ENCODE measurements at places on chromosomes 5 and 9. TPM values are rescaled to one million over a fixed set of nuclear protein-coding genes. Genes with fewer than 3 reads are reported as not detected.

The PFN3 gene
- total RNA-seq: not detected

GRCh38 chr5:143124593-143124992 is 278.9 kb downstream of the NR3C1 start:
- peaks cover 4% of the 10 kb centered on the region for H3K4me1 ChIP-seq
- no peak overlapping the region for H3K27ac ChIP-seq
- no peaks in the 10 kb centered on the region for H3K36me3 ChIP-seq
- H3K27me3 ChIP-seq: no peaks in the 10 kb centered on the region
- DNase-seq: no peak

The AGXT2 gene
- total RNA-seq: not detected

The GTF3C5 gene
- total RNA-seq: 65.1 TPM

DNA sequence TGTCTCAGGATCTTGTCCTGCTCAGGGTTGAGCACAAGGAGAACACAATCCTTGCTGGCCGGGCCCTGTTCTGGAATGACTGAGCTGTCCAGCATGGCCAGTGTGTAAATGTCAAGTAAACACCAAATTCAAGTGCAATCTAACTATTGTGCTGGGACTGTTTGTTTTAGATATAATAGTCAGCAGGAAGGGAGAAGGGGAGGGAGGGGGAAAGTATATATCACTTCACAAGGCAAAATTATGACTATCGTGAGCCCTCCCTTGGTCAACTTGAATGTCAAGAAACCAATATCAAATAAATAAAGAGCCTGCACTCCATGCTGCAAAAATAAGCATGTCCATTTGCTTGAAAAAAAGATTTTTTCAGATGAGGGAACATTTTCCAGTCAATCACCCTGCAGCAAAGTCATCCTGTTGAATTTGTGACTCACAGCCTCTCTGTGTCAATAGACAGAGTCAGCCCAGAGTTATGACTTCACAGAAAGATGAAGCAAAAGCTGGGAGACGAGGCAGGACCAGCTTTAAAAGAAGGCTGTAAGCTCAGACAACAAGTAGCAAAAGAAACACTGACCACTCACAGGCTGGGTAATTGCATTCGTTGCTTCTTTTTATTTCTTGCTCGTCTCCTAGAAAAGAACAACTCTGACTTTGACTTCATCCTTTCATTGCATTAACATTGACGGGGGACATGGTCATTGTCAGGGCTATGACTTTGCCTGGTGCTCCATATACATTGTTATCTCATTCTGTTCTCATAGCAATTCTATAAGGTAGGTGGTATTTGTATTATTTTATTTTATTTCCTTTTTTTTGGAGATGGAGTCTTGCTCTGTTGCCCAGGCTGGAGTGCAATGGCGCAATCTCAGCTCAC is 15.3 kb upstream of the KLF4 start:
- no peaks in the 10 kb centered on the region for H3K36me3 ChIP-seq
- H3K27me3 ChIP-seq: no peaks in the 10 kb centered on the region
- peaks cover 14% of the 10 kb centered on the region for H3K4me1 ChIP-seq
- no peak for DNase-seq
- peak overlapping the region; percentile 22 for H3K4me3 ChIP-seq
- H3K27ac ChIP-seq: peak overlapping the region; percentile 93

- no peaks in the 10 kb centered on the region for H3K27me3 ChIP-seq
- H3K27ac ChIP-seq: no peak overlapping the region
- no peaks in the 10 kb centered on the region for H3K4me1 ChIP-seq
- no peaks in the 10 kb centered on the region for H3K36me3 ChIP-seq
- no peak for DNase-seq
These were observed 109.0 kb upstream of the PLPPR1 start for GRCh38 chr9:100919506-100919905.

DNA sequence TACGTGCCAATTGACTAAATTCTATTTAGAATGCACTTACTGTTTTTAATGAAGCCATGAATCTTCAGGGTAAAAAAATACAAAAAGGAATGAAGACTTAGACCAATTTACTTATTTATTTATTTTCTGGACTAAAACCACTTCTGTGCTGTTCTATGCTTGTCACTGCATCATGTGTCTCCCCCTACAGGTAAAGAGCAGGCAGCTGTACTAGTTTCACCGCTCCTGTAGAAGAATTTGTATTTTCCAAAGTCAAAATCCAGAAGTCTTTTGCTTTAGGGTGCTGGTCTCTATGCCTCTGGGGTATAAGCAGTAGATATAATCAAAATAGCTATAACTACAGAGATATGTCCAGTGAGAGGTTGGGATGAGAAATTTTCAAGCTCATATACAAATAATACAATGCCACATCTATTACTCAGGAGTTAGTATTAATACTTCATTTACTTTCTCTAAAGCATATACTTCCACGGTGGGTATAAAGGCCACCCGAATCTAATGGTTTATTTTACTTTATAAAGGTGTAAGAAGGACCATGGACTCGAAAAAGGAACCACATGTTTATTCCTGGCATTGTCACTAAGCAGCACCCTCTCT is 591.5 kb downstream of the RAB3C start:
- H3K27ac ChIP-seq: no peak overlapping the region
- H3K36me3 ChIP-seq: peaks cover 9% of the 10 kb centered on the region
- no peak for DNase-seq
- H3K27me3 ChIP-seq: no peaks in the 10 kb centered on the region

- peak overlapping the region; percentile 10 for H3K4me3 ChIP-seq
- DNase-seq: peak; percentile 86
- H3K27me3 ChIP-seq: no peaks in the 10 kb centered on the region
- peak overlapping the region; percentile 79 for H3K27ac ChIP-seq
- H3K36me3 ChIP-seq: no peaks in the 10 kb centered on the region
These were observed 134.1 kb downstream of the NUDT12 start for GRCh38 chr5:103428411-103428871.
